ENCODE measurements at places on chromosomes 2 and 18.

DNA sequence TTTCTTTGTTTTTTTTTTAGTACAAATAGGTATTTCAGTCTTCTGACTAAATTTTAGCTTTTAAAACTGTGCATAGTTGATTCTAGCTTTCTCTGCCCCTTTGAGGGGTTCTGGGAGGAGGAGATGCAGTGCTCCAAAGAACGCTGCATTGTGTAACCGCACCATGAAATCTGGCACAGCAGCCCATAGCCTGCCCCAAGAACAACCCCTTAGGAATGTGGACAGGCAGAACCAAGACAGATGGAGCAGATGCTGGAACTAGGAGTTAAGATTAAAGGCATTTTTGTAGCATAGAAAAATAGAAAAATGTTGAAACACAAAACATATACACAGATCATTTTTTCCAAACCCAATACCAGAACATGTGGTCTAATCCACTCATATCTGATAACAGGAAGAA is 187.5 kb downstream of the SCG2 start:
- DNase-seq = no peak

- DNase-seq = no peak
These were observed 2.8 kb upstream of the CYB5A start for GRCh38 chr18:74294526-74294925.

DNA sequence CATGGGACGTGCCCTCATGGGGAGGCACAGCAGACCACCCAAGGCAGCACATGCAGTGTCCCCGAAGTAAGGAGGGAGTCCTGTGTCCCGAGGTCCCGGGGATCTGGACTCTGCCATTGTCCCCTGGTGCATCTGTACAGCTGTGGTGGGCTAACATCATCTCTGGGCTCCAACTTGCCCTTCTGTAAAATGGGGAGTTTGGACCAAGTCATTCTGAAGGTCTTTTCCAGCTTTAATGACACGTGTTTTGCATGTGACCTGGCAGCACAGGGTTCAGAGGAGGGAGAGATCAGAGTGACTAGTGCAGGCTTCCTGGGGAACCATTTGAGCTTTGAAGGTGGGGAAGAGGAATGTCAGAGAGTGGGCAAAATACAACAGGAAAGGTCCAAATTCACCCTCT is 21.5 kb downstream of the ITM2C start:
- DNase-seq = no peak

DNA sequence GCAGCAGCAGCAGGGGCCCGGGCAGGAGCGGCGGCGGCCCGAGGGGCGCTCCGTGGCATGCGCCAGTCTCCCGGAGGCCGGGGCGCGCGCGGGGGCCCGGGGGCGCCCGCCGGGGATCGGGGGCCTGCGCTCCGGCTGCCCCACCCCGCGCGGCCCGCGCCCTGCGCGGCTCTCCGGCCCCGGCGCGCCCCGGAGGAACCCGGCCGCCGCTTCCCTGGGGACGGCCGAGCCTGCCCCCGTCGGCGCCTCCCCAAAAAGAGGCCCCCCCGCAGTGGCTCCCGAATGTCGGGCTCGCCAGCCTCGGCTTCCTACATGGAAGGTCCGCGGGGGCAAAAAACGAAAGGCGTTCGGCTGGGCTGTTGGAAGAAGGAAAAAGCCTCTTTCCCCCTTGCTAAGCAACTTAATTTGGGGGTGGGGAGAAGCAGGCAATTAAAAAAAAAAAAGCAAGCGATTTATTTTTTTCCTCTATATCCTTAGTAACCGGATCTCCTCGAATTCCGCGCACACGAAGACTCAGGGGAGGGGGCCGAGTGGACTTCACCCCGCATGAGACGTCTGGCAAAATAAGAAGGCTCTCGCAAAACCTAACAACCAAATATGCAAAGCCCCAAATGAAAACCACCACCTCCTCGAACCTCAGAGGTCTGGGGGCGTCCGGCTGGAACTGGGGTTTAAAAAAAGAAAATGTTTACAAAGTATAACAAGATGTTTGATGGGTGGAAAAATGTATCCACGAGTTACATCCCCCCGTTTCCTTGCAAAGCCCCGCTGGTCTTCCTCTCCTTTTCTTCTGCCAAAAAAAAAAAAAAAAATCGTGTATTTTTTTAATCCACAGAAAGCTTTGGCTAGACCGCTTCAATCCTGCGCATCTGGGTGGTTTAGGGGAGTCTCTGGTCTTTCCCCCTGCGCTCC is at the start of gene SMAD7:
Gene SMAD7, minus strand, starts transcription at position 430 of the 912 bp plus-strand sequence. CDS start 541 bp downstream, outside the sequence.
- DNase-seq = no peak

DNA sequence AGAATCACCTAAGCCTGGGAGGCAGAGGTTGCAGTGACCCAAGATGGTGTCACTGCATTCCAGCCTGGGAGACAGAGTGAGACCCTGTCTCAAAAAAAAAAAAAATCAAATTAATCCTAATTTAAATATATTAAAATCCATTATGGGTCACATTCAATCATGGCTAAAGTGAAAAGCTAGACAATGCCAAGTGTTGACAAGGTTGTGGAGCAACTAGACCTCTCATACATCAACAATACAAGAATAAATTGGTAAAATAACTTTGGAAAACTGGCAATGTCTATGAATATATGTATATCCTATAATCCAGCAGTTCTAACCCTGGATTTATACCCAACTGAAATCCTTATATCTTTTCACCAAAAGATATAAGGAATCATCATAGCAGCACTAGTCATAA is 23.4 kb upstream of the ATL2 start:
- DNase-seq = no peak

GRCh38 chr2:45382744-45383143 is 228.3 kb downstream of the SRBD1 start:
- no peak for DNase-seq

DNA sequence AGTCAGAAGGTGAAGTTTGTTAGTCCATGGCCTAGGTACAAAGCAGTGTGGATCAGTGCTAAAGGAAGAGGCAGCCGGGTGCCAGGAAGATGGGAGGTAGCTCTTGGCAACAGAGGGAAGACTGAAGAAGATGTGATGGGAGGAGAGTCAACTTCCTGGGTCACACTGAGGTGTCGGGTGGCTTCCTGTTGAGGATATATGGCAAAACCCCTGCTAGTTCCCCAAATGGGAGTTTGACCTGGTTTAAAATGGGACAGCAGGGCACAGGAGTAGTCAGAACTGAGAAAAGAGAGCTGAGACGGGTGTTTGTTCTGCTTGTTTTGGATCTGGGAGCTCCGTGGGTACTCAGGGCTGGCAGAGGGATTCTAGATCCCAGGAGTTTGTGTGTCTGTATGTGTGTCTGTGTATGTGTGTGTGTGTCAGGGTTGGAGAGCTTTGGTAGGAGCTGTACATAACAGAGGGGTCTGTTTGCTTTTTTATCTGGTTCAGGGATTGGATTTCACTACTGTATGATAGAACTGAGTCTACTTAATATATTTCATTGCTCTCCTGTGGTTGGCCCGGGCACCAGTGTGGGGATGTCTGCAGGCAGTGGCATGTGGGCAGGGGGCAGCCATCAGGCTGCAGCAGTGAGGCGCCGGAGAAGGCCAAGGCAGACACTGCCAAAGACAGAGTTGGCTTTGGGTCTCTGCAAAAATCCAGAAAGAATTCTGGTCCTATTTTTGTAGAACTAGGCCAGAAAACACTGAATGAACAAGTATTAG is 17.1 kb downstream of the MXD1 start:
- DNase-seq = no peak

DNA sequence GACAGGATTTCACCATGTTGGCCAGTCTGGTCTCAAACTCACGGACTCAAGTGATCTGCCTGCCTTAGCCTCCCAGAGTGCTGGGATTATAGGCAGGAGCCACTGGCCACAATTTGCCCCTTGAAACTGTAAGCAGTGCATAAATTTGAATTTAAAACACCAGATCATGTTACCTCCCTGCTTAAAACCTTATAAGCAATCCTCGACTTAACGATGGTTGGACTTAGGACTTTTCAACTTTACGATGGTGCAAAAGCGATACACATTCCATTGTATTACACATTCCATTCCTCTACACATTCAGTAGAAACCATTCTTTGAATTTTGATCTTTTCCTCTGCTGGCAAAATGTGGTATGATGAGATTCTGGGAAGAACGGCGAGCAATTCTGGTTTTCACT is 23.2 kb upstream of the EFR3B start:
- DNase-seq = no peak

DNA sequence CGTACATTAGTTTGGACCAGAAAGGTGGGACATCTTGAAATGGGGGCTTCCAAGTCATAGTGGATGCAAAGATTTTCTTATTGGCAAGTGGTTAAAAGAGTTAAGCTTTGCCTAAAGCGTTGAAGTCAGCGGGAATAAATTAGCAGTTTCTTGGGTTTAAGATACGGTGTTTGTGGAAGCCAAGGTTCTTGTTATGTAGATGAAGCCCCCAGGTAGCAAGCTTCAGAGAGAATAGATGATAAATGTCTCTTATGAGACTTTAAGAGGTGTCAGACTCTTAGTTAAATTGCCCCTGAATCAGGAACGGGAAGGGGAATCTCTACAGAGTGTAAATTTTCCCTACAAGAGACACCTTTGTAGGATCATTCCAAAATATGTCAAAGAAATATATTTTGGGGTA is 10.9 kb upstream of the GLS start:
- no peak for DNase-seq

DNA sequence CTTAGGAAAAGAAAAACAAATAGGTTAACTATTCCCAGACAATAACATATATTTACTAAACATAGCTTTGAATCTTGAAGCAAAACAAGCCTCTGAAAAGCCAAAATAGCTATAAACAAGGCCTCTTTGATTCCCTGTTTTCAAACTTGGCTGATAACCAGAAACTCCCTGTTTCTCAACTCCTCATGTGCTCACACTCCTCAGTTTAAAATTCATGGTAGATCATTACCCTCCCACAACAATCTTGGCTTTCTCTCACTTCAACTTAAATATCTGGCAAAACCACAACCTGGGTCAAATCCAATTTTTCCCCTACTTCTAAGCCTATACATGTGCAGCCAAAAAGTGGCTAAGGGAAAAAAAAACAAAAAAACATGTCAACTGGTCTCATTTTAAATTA is 15.6 kb downstream of the SUCLG1 start:
- no peak for DNase-seq

DNA sequence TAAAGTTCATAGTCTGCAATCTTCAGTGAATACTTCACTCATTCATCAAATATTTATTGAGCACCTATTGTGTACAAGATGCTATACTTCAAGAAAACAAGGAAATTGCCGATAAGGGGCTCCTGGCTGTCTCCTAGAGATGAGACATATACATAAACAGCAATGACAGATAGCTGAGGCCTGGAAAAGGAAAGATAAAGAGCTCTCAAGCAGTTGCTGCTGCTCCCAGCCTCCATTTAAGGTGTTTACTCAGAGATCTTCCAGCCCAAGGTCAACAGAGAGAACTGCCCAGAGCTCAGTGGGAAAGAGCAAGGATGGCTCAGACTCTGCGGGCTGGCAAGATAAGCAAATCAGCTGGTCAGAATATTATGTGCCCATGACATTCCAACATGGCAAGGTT is 3.3 kb upstream of the SLC14A2 start:
- DNase-seq = no peak

GRCh38 chr2:235201756-235202155 is 249.9 kb downstream of the SH3BP4 start:
- DNase-seq = peak; percentile 44

DNA sequence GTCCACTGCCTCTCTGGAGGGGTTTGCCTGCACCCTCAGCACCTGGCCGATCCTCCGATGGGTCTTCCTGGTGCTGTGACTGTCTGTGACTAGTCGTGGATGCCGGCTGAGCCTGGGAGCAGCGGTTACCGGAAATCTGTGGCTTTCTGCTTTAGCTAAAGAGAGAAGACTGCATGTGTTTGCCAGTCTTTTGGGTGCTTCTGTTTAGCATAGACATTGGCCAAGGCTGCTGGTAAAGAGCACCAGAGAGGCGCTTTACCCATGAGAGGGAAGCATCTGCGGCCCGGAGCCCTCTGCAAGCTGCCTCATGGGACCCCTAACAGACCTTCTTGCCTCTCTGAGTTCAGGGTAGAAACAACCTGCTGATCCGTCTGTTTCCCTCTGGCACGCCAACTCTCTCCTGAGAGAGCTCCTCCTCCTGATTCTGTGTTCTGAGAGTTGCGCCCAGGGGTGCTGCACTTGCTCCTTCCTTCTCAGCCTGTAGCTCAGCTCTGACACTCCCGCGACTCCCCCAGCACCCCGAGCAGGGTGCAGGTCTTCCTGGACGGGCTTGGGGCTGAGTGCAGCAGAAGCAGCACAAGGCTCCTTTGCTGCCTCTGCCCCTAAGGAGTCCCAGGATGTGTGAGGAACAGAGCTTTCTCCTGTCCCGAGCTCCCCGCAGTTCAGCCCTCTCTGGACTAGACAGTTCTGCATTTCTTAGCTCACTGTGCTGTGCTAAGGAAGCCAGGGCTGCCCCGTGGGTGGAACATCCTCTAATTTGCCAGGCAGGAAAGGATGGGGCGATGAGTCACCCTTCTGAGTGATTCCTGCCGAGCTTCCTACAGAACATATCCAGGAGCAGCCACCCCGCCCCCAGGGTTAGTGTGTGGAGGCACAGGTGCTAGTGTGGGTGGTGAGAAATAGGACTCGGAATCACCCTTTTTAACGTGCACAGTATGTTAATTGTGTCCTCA is 203.2 kb downstream of the SH3RF3 start:
- no peak for DNase-seq

DNA sequence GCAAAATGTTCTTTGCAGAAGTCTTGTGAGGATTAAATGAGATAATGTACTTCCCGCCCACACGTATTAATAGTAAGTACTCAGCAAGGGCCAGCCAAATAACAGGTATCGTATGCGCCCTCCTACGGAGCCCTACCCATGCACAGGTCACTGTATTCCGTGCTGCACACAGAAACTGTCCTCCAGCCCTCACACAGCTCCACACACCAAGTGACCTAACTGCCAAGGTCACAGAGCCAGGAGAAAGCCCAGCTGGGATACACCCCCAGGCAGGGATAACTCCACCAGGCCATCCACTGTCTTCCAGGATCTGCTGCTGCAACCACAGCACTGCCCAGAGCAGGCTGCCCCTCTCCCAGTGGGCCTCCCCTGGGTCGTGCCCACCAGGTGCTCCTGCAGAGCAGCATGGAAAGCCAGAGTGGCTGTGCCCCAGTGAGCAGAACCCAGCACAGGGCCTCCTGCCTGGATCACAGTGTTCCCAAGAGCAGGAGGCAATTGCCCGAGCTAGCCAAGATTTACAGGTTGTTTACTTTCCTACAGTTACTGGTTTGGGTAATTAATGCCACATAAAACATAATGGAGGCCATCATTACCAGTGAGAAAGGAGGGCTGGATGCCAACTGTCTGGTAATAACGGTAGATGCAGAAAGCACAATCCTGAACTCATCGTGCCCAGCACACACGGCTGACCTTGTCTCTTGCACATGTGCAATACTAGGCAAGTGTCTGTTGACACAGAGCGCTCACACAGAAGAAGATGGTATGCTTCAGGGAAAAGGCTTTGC is 24.4 kb downstream of the TFCP2L1 start:
- DNase-seq = no peak

DNA sequence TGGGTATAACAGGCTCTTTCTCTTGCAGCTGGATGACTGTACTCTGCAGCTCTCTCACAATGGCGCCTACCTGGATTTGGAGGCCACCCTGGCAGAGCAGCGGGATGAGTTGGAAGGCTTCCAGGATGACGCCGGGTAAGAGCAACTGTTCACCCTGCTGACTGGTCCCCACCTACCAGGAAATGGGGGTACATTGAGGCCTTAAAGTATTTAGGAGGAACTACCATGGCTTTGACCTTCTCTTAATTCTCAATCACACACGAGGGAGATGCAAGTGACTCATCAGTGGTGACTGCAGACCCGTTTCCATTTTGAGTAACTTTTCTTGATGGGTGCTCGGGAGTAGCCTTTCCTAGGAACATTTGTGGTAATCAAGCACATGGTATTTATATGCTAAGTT is 58.0 kb downstream of the FHOD3 start:
- DNase-seq = no peak

- DNase-seq = no peak
These were observed 65.2 kb downstream of the CIB4 start for GRCh38 chr2:26575836-26576564.

GRCh38 chr2:68918497-68918896 is 34.2 kb downstream of the GKN2 start:
- DNase-seq = no peak

Data from left kidney (tissue), 8 donors.